ENCODE measurements at places on chromosomes 1 and 21.

- DNase-seq, result no peak
Measured at GRCh38 chr21:17818186-17819113, 706 bp downstream of the C21orf91 start.

DNA sequence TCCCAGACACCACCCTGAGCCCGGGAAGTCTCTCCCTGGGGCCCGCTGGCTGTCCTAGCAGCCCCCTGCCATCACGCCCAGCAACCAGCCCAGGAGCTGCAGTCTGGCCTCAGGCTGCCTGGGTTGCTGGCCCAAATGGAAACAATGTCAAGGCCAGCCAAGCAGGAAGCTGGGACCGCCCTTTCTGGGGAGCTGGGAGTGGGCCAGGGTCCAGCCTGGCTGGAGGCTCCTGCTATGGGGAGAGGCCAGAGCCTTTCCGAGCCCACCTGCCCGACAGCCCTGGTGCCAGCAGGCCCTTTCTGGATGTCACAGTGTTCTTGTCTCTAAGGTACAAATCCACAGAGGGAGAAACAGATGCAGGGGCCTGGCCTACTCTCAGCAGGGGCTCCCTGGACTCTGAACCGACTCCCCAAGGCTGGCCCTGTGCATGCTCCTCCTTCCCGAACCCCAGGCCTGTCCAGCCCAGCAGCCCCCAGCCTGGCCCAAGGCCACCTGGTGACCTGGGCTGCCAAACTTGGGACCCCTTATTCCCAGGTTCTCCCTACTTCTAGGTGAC is 1.2 kb upstream of the MMEL1 start:
- no peak for DNase-seq

- no peak for DNase-seq
Measured at GRCh38 chr1:87647430-87648177, 318.9 kb downstream of the LMO4 start.

GRCh38 chr1:248872752-248873408 is 14.0 kb upstream of the ZNF692 start:
- DNase-seq, result peak; percentile 41

DNA sequence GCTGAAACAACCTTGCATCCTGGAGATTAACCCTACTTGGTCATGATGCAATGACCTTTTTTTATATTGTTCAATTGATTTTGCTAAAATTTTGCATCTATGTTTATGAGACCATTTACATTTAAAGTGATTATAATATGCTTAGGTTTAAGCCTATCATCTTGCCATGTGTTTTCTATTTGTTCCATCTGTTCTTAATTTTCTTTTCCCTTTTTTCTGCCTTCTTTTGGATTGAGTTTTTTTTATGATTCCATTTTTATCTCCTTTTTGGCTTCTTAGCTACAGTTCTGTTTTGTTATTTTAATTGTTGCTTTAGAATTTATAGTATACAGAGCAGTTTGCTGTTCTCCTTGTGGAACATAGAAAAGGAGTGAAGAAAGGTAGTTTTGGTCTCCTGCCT is 385.1 kb upstream of the USP24 start:
- DNase-seq, result no peak

DNA sequence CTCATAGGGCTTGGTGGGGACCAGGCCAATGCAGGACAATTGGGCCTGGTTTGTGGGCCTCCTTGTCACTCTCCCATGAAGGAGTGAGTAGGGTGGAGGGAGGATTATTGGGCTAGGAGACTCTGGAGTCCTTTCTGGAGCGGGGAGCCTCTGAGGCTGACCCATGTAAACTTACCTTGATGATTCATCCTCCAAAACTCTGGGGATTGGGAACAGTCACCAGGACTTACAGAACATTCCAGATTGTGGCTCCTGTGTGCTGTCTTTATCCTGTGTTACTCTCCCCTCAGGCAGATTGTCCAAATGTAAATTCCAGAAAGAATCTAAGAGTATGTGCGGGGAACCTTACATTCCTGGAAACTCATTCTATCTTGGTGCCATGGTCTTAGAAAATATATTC is 197.6 kb downstream of the CAMTA1 start:
- DNase-seq, result no peak

Measured in globus pallidus (tissue), 1 donor.